Upper lobe of right lung (tissue), 1 donor: ENCODE measurements at places on chromosomes 13 and 19.

GRCh38 chr19:47490847-47491246, 6.8 kb upstream of the KPTN start:
- DNase-seq: no peak

DNA sequence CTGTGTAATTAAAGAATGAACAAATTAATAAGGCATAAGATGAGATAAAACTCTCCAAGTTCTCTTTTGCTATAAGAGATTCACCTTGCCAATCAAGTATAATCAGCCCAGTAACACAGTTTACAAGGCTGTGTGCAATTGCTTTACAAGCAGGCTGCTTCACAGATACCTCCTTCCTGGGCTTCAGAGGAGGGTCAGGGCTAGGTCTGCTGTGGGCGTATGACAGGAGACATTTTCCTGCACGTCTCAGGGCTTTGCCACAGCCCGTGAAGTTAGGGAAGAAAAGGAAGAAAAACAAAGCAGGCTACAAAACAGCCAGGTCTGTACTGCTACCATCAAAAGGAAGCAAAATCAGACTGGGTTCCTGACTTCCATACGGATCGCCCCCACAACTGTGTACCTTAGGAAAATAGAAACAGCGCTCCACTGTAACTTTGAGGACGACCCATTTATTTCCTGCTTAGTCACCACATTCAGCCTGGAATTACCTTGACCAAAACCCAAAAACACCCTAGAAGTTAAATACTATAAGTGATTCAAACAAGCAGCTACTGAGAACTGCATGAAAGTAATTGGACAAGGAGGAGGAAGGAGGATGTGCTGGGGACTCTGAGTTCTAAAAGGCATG, 12.4 kb downstream of the EFNB2 start:
- no peak for DNase-seq

GRCh38 chr19:44875666-44876451, 15.2 kb upstream of the TOMM40 start:
- DNase-seq: no peak

DNA sequence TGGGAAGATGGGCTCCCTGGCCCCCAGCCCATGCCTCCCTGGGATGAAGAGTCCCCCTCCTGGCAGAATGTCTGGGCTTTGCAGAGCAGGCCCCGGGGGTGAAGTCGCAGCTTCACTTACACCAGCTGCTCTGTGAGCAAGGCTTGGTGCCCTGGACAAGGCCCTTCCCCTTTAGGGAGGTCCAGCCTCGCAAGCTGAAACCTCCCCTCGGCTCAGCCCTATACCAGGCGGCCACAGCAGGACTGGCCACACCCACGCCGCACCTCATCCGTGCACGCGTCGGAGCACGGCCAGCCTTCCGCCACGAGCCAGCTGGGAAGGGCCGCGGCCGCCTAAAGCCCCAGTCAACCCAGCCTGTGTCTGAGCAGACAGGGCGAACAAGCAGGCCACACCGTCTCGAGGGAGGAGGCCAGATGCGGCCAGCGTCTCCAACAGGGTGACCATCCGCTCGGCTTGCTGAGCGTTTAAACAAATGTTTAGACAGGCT, 83.2 kb upstream of the MCF2L start:
- DNase-seq: peak; percentile 81

DNA sequence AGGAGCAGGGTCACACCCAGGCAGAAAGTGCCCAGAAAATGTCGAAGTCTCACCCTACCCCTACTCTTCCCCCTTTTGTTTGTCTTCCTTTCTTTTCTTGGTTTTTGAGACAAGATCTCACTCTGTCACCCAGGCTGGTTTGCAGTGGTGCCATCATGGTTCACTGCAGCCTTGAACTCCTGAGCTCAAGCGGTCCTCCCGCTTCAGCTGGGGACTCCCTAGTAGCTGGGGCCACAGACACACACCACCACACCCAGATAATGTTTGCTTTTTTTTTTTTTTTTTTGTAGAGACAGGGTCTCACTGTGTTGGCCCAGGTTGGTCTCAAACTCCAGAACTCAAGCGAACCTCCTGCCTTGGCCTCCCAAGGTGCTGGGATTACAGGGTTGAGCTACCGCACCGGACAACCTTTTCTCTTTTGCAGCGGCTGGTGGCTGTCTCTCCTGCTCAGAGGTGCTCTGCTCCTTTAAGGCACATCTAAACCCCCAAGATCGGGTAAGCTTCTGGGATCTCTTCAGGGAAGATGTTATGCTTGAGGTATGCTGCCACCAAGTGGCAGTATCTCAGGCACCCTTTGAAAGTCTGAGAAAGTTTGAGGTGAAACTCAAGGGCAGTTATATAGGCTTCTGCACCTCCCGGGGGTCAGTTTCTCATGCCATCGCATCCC, 22.4 kb upstream of the EBI3 start:
- no peak for DNase-seq

DNA sequence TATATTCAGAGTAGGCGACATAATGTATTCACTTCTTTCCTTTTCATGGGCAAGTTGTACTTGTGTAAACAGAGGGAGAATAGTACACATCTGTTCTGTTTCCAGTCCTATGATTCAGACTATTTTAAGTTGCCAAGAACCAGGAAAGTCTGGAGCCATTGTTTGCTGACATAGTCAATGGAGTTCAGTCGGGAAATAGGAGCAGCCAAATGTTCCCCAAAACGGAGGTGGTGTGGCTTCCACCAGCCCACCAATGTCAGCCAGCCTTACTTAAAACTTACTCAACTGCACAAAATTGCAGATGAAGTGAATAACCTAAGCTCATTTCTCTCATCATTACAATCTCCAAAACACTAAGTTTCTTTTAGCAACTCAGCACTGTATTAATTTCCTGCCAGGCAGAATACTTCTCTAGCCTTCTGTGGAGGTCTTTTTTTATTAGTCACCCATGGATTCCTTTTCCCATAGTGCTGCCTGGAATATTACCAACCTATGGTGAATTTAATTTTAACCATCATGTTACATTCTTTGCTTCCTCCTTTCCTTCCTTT, 22.3 kb upstream of the CSNK1A1L start:
- no peak for DNase-seq

DNA sequence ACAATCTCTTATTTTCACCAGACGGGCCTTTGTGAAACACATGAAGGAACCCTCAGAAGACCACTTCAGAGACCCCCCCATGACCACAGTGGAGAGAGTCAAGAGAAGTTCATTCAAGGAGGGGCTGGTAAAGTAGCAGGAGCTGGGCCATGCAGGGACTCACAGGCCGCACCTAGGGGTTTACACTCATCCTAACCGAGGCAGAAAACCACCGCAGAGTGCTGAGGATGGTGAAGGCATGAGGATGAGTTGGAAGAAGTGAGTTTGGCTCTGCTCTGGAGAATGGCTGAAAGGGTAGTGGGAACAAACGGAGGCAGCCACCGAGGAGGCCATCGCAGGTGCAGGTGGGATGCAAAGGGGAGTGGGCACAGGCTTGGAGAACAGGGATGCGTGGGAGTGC, 1046.9 kb downstream of the UQCRFS1 start:
- DNase-seq: no peak
